ENCODE measurements at places on chromosomes 7 and 10. TPM values are rescaled to one million over a fixed set of nuclear protein-coding genes. Genes with fewer than 3 reads are reported as not detected.

The ENO4 gene
- not detected for total RNA-seq

The PLEKHS1 gene
- total RNA-seq, result not detected

The PAPOLB gene
- total RNA-seq, result not detected

The CDCA7L gene
- 28.4 TPM for total RNA-seq

The FHIP2A gene
- 13.3 TPM for total RNA-seq

The RHOBTB1 gene
- total RNA-seq, result 18.5 TPM

The GRID2IP gene
- total RNA-seq, result not detected

The NUTM2E gene
- total RNA-seq, result 0.05 TPM

The TMEM225B gene
- 0.15 TPM for total RNA-seq

The MGAM2 gene
- not detected for total RNA-seq

The SVOPL gene
- total RNA-seq, result not detected

The C1GALT1 gene
- total RNA-seq, result 36.4 TPM

The NCOA4 gene
- 148 TPM for total RNA-seq

The RNF32 gene
- 0.39 TPM for total RNA-seq
